Jurkat, Clone E6-1 (cell line): ENCODE measurements at places on chromosomes 5 and 9.

GRCh38 chr9:137435980-137436760, 5.0 kb downstream of the ENTPD8 start:
- no peak for DNase-seq

DNA sequence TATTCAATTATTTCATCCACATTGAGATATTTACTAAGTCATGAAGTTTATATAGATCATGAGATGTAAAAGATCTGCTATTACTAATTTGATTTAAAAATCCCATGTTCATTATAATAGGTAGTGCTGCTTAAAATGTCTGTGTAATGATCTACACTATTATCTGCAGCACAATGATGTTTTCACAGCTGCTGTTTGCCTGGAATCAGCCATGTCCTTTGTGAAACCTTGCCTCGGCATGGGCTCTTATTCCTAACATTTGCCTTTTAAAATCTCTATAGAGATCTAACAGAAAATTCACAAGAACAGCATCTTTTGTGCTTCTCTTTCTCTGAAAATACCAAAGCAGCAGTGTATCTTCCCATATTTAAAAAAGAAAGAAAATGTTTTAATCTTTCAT, 444.6 kb downstream of the PTPRD start:
- no peak for DNase-seq

DNA sequence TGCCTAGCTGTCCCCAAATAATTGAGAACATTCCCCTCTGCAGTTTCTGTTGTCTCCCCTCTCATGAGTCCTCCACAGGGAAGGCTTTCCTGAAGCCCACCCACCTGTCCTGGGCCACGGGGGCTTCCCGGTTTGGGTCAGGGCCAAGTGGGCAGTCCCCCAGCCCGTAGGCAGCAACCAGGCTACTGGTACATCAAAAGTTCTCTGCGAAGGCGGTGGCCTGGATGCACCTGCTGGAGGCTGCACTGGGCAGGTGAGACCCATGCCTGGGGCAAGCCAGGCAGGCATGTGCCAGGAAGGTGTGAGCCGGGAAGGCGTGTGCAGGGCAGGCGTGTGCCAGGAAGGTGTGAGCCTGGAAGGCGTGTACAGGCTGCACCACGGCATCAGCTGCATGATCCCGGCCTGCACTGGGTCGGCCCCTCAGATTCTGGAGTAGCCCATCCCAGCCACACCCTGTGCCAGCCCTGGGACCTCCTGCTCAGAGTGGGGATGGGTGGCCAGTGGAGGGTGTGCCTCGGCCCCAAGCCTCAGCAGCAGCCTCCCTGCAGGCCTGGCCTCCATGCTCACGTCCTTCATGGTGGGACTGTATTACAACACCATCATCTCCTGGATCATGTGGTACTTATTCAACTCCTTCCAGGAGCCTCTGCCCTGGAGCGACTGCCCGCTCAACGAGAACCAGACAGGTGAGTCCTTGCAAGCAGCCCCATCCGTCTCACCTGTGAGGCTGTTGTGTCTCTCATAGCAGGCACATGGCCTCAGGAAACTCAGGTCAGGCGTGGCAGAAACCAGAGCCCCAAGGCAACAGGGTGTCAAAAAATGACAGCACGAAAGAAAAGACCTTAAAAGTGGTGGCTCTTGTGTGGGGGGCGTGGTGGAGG, 8.7 kb downstream of the SLC6A19 start:
- DNase-seq: no peak

- DNase-seq: no peak
Observed at GRCh38 chr9:99833735-99834134, 12.1 kb downstream of the NR4A3 start.

DNA sequence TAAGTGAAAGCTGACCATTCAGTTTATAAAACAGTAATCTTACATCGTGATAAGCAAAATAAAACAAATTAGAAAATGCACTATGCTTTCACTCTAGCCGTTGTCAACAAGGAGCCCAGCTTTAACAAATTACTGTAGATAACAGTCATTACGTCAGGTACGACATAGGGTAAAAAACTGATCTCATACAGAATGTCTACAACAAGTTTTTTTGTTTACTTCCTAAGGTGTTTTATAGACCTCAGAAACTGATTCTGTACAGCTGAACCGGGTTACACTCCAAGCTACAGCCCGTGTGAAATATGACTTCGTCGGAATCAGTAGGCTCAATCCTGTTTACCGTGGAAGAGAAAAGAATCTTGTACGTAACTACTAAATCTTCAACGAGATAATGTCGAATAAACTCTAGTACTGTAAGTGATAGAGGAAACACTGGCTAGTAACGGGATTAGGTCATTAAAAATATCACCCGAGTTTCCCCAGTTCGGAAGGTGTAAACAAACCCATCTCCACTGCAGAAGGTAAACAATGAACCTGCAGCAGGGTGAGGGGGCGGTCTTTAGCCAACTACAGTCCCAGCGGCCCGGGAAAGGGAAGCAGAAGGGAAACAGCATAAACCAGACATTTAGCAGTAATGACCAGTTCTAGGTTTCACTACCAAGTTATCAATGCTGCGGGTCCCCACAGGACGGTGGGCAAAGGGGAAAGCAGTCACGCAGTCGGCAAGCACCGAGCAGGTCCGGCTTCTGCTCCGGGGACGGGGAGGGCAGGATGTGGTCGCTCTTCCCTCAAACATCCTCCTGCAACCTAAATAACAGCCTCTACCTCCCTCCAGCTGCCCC, 1.1 kb downstream of the RICTOR start:
- DNase-seq: peak; percentile 58
